Anterior cingulate cortex (tissue), 58 donors: ENCODE measurements at places on chromosomes 3 and 15.

- DNase-seq = no peak
Observed at GRCh38 chr3:186472456-186473008, 71.6 kb downstream of the CRYGS start.

DNA sequence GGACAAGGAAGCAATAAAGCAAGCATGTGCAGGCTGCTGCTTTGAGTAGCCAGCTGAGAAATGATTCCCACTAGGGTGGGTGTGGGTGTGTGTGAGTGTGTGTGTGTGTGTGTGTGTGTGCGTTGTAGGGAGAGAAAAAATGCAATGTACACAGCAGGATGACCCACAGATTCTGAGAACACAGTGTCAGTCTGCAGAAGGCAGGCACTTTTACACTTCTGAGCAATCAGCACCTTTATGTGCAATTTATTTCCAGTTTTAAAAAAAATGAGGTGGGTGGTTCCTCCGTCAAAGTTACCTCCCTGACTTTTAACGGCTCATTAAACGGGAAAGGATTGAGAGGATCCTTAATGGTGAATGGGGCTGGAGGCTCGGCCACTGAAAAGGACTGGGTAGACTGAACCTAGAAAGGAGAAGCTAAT lies 38.5 kb upstream of the LIPC start:
- no peak for DNase-seq

DNA sequence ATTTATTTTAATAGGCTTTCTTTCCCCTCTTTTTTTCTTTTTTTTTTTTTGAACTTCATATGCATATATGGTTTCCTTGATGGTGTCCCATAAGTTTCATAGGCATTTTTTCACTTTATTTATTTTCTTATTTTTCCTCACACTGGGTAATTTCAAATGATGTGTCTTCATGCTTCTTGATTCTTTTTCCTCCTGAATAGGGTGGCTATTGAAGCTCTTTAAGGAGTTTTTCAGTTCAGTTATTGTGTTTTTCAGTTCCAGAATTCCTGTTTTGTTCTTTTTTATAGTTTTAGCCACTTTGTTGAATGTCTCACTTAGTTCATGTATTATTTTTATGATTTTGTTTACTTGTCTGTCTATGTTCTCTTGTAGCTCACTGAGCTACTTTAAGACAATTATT lies 273.2 kb downstream of the NFKBIZ start:
- no peak for DNase-seq

DNA sequence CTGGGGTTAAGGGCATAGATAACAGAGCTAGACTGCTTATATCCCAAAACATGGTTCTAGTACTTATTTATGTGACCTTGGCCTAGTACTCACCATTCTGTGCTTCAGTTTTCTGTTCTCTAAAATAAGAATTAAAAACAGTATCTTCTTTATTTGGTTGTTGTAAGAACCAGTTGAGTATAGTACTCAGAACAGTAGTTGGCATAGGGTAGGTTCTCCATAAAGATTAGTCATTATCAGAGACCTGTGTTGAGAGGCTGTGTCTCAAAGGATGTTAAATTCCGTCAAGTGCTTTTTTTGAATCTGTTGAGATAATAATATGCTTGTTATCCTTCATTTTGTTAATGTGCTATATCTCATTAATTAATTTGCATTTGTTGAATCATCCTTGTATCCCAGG lies 47.4 kb upstream of the OSTN start:
- no peak for DNase-seq

- DNase-seq = no peak
Observed at GRCh38 chr3:50620820-50621219, 3.9 kb downstream of the MAPKAPK3 start.

DNA sequence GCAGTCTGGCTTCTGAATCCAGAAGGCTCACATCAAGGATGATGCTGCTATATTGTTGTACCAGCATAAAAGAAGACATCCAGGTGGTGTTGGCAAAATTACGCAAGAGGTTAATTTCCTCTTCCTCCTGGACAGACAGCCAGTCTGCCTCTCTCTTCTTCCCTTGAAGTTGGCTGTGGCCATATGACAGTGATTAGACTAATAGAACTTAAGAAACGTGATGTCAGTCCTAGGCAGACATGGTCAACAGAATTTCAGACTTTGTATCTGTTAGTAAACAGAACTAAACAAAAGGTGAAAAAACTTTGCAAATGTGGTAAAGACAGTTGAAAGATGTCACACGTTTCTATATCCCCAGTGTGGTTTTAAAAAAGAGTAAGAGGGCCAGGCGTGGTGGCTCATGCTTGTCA lies 465.2 kb upstream of the NR2F2 start:
- no peak for DNase-seq

DNA sequence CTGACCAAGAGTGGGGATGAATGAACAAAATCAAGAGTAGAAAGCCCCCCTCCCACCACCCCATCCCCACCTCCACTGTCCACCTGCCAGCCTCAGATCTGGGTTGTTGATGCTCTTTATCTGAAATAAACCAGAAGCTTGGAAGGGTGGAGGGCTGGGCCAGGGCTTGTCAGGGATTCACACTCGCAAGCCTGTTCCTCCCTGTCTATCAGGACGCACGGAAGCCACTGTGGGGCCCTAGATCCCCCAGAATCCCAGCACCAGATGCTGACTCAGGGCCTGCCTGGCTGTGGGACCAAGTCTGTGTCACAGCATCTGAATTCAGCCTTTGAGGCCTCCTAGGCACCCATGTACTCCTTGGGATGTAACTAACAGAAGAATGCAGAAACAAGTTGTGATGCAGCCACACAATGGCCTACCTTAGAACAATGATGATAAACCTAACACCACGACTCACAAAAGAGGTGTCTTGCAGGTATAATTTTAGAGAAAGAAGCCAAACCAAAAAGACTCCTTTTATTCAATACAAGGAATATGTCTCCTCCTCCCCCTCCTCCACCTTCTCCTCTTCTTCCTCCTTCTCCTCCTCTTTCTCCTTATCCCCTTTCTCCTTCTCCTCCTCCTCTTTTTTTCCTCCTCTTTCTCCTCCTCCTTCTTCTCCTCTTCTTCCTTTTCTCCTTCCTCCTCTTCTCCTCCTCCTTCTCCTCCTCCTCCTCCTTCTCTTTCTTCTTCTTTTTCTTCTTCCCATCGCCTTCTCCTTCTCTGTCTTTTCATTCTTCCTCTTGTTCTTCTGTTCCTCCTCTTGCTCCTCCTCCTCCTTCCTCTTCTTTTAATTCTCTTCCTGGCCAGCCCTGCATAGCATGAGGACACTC lies 234.7 kb downstream of the PLCL2 start:
- no peak for DNase-seq

- DNase-seq = no peak
Observed at GRCh38 chr15:101307897-101308603, 13.0 kb upstream of the SNRPA1 start.

DNA sequence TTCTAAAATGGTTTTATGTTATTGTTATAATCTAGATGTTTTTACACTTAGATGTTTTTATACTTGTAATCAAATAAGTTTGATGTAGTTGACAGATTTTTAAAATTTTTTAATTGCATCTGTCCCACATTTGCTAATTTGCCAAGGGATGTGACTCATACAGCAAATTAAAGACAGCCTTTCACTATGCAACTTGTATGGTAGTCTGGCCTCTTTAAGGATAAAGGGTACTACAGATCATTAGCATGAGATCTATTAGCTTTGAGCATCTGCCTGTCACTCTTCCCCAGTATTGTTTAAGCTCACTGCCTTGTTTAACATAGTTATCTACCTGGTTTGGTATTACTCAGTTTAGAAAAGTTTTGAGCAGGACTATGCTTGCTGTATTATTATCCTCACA lies 83.0 kb downstream of the NPTN start:
- DNase-seq = no peak

DNA sequence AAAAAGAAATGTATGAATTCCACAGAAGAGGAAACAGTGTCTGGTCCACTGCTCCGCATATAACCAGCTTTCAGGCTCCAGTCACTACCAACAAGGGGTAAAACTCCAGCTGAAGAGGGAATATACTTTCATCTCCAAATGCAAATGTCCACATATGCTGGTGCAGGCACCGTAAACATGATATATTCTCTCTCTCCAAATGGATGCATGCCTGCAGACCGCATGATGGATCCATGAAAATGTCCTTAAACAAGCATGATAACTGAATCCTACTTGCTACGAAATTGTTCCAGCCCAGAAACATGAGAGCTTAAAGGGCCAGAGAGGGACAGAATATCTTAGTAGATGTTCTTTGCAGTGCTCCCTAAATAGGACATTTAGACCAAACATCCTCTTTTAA lies 150.3 kb upstream of the FEZF2 start:
- no peak for DNase-seq

GRCh38 chr15:53835309-53835708 lies 75.8 kb upstream of the WDR72 start:
- DNase-seq = no peak

GRCh38 chr3:64890006-64890405 lies 202.2 kb upstream of the ADAMTS9 start:
- no peak for DNase-seq

DNA sequence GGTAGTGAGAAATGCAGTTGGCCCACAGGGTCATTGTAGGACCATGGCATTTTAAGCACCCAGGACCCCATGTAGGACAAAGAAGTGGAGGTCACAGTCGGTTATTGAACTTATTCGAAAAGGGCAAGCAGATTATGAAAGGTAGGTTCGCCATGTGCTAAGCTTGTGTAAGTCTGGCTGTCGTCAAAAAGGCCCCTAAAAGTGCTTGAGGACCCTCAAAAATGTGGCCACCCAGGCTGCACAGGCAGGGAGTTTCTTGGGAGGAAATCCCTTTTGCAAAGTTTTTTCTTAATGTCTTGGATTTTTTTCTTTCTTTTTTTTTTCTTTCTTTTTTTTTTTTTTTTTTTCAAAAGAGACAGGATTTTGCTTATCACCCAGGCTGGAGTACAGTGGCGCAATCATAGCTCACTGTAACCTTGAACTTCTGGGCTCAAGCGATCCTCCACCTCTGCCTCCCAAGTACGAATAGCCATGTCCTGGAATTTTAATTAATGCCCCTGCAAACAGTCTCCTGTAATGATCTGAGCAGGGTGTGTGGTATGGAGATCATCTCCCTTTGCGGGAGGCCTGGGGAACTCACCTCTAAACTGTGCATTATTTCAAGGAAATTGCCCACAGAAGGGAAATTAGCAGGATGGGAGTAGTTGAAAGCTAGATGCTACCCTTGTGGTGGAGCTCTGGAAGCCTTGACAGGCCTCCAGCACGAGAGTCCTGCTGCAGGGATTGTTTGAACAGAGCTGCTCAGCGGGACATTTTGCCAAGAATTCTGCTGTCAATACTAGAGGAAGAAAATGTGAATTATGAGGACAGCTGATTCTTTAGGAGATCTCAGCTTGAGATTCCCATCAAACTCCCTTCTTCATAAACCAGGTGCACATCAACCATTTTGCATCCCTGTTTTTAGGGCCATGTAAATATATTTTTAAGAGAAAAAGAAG lies 28.4 kb downstream of the THSD4 start:
- no peak for DNase-seq

DNA sequence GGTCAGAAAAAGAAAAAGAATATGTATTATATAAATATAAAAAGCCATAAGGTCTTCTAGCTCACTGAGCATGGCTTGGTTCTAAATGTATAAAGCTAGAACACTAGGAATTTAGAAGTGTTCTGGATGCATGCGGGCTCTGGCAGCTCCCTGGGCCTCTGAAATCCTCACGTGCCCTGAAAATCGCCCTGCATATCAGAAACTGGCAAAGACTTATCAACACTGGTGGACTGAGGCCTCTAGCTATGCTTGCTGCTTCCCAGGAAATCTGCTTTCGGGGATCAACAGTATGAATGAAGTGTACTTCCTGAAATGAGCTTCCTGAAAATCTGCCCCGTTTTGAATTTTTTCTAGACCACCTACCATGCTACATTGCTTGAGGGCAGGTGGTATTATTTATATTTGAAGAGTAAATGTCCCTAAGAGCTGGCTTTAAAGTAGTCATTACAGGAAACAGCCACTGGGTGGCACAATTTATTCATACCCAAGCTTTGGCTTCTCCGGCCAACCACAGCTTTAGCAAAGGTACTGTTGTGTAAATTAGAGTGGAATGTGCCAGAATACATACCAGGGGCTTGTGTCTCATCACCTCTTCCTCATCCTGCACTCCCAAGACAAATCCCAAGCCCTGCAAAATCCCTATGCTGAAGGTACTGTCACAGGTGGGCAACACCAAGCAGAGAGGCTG lies 17.7 kb downstream of the CRTAP start:
- DNase-seq = no peak

GRCh38 chr3:188064831-188065493 lies 89.0 kb upstream of the LPP start:
- no peak for DNase-seq

GRCh38 chr15:93141371-93141794 lies 52.4 kb upstream of the RGMA start:
- no peak for DNase-seq

GRCh38 chr3:197000211-197000610 lies 29.4 kb downstream of the MELTF start:
- no peak for DNase-seq

DNA sequence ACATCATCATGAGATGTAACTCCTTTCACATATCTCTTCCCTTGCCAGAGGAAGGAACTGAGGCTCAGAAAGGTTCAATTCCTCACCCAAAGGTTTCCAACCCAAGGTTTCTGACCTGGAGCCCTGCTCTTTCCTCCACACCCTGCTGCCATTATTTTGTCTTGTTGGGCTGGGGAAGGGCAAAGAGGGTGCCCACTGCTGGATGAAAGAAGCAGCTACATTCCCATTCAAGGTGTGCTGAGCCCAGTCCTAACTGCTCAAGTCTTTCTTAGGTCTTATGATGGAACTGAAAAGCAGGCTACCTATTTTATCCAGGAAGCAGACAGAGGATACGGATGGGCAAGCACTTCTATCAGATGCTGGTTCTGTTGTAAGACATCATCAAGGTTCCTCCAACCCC lies 258.0 kb upstream of the CTDSPL start:
- no peak for DNase-seq

DNA sequence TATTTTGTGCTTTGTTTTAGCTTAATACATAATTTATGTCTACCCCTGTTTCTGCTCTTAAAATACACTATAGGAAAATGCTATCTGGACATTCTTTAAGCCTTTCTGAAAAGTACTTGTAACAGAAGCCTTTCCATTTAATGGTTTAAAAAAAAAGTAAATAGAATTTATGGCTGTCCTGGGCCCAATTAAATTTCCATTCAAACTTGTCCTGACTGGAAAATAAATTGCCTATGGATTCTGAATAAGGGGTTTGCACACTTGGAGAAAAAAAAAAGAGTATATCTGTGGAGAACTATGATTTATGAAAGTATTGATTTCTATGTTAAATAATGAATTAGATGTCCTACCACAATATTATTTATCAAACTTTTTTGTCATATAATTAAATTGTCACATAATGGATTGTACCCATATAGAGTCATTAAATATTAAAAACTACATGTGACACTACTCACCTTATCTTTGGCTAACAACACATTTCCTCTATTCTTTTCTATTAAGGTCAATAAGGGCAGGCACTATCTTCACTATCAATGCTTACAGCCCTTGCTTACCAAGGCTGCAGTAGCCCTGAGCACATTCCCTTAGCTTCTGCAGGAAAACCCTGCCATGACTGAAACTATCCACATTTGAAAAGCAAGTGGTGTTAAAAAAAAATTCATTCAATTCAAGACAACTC lies 396.1 kb upstream of the ROBO2 start:
- DNase-seq = no peak
